Mucosa of gallbladder (tissue), 1 donor: ENCODE measurements at places on chromosomes 7 and 10. TPM values are rescaled to one million over a fixed set of nuclear protein-coding genes. Genes with fewer than 3 reads are reported as not detected.

Gene COPS6
- total RNA-seq, result 113 TPM

DNA sequence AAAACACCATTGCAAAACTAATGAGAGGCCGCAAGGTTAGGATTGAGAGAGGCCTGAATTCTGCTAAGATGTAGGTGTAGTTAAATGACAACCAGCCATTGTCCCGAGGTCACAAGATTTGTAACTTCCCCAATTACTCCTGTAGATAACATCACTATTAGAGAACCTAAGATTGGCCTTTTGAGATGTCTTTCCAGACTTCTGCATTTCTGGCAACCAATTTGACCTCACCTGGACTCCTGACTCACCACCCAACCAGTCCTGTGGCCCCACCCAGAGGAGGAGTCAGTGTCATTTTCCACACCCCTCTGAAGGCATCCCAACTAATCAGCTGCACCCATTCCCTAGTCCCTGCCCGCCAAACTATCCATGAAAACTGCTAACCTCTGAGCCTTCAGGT lies 115.7 kb downstream of the PRKAG2 start:
- no peak for DNase-seq

Gene TET1
- 3.1 TPM for total RNA-seq

GRCh38 chr7:40403703-40404476 lies 269.1 kb downstream of the SUGCT start:
- no peak for DNase-seq

Gene RPEL1
- 0.09 TPM for total RNA-seq

Gene GNGT1
- total RNA-seq, result not detected

DNA sequence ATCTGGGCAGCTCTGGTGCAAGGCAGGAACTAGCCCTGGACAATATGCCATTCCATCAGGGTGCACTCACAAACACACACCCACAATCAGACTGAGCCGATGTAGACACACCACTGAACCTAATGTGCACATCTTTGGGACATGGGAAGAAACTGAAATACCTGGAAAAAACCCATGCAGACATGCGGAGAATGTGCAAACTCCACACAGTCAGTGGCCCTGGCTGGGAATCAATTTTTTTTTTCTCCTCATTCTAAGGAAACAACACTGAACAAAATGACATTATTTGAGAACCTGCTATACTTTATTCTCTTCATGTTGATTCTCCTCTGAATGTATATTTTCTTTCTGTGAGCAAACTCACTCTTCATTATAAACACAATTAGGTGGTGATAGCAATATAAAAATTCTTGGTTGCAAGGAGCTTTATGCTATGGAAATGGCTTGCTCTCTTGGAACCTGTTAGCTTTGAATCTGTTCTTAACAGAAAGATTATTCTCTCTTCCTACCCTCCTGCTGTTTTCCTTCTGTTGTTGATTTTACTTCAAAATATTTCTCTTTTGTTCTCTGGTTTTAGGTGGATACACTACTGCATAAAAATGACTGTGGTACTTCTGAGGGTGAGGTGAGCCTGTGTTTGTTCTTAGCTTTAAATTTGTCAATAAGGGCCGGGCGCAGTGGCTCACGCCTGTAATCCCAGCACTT lies 33.0 kb upstream of the MICU1 start:
- no peak for DNase-seq

- DNase-seq, result no peak
These were observed 289.8 kb upstream of the KLF6 start for GRCh38 chr10:4074545-4075407.

DNA sequence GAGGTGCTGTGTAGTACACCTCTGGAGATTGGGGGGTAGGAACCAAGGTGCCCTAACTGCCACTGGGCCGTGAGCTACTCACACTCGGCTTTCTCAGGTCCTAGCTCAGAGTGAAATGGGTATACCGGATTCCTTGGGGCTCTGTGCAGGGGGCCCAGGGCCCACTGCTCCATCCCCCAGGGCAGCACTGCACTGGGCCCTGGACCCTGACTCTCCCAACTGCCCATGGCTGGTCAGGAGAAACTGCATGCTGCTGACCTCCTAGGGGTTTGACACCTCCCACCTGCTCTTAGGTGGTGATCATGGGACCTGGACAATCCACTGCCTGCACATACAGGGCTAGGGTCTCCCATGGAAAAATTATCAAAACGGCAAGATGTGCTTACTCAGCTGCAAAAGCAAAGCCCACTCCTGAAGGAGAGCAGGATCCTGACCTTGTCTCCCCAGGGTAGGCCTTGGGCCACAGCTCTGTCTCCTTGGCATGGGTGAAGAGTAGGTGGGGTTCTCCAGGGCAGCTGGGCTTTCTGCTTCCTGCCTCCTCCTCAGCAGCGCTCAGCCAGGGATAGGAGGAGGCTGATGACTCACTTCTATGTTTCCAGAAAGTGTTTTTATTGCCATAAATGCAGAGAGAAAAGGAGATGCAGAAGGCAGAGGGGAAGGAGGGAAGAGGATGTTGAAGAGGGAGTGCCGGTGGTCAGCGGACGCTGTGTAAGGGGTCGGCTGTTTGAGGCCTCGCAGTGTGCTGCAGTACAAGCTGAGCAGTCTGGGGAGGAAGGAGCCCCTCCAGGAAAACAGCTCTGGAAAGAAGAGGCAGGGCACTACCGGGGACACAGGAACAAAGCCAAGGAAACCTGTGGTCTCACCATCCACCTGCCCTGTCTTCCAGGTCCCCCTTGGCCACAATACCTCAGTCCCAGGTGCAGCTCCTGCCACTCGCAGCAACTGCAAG lies 107.8 kb downstream of the ARHGAP22 start:
- DNase-seq, result no peak
